Fibroblast of lung (primary cell): ENCODE measurements at places on chromosomes 12 and 14. TPM values are rescaled to one million over a fixed set of nuclear protein-coding genes. Genes with fewer than 3 reads are reported as not detected.

Gene CABP1
- total RNA-seq, result under 0.01 TPM in 1 of 2 replicates, not detected in the other

Gene TMEM229B
- total RNA-seq, result 0.77 and 0.99 TPM in 2 replicates

GRCh38 chr14:54622192-54622958 is 55.4 kb downstream of the SAMD4A start:
- no peak for DNase-seq

GRCh38 chr12:53133722-53134121 is 30.4 kb downstream of the SOAT2 start:
- no peak for DNase-seq

DNA sequence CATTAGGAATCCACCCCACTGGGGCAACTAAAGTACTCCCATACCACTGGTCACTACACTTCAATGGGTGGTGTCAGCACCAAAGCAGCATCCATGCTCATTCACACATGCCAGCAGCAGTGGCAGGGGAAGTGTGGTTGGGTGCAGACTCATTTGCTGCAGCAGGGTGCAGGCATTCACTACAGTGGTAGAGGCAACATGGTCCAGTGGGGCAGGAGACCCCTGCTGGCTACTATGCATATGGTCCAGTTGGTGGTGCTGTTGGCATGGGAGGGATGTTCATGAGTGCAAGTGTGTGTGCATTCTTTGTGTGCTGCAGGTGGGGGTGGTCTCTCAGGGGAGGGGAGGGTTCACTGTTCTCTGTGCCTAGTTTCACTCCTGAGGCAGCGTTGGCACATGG is 908.4 kb upstream of the NOVA1 start:
- DNase-seq, result no peak

GRCh38 chr12:89678225-89678624 is 30.4 kb downstream of the ATP2B1 start:
- DNase-seq, result no peak

Gene TMEM116
- total RNA-seq, result 12.3 and 21.8 TPM in 2 replicates

DNA sequence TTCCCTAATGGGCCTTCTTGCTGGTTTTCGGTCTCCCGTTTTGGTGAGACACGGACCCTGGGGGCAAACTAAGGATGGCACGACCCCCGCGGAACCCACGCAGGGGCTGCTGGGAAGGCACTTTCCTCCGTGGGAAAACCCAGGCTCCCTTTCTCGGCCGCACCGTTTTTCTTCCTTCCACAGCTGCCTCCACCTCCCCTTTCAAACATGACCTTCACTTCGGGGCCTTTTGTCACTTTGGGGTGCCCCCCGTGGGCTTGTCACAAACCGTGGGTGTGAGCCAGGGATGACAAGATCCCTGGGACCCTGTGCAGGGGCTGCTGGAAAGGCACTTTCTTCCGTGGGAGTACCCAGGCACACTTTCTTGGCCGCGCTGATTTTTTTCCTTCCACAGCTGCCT is 268.7 kb downstream of the ALG10 start:
- no peak for DNase-seq

DNA sequence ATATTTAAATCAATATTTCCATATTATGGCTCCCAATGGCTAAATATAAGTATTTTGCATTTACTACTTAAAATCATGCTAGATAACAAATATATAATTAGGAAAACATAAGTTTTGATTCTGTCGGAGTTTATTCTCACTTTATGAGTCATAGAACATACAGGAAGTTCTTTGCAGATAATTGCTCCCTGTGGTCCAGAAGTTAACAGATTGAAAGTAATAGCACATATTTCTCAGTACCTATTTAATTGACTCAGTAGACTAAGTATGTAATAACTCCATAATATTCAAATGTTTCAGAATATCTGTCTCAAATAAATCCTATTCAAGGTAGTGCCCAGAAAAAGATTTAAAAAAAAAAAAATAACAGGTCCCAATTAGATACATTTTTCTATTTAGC is 806.0 kb upstream of the ATXN7L3B start:
- no peak for DNase-seq

DNA sequence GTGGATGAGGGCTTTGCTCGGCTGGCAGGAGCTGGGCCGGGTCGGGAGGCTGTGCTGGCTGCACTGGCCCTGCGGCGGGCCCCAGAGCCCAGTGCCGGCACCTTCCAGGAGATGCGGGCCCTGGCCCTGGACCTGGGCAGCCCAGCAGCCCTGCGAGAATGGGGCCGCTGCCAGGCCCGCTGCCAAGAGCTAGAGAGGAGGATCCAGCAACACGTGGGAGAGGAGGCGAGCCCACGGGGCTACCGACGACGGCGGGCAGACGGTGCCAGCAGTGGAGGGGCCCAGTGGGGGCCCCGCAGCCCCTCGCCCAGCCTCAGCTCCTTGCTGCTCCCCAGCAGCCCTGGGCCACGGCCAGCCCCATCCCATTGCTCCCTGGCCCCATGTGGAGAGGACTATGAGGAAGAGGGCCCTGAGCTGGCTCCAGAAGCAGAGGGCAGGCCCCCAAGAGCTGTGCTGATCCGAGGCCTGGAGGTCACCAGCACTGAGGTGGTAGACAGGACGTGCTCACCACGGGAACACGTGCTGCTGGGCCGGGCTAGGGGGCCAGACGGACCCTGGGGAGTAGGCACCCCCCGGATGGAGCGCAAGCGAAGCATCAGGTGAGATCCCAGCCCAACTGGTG is 11.5 kb downstream of the ARHGEF40 start:
- DNase-seq, result no peak

Gene A2M
- total RNA-seq, result 95.0 and 239 TPM in 2 replicates

DNA sequence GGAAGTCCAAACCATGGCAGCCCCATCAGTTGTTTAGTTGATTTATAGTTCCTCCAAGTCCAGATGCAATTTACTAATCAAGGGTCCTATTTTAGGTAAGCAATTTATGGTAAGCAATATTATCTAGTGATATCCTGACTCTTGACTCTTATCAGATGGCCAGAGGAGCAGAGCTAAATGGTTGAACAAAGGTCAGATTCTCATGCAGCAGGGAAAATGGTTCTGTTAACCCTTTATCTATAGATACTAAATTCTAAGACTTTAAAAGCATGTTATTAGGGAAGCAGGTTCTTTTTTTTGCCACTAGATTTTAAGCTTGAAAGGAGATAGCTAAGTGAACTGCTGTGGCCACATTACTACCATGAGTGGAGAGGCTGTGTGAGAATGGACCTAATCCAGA is 427.1 kb upstream of the FBXO33 start:
- DNase-seq, result no peak

DNA sequence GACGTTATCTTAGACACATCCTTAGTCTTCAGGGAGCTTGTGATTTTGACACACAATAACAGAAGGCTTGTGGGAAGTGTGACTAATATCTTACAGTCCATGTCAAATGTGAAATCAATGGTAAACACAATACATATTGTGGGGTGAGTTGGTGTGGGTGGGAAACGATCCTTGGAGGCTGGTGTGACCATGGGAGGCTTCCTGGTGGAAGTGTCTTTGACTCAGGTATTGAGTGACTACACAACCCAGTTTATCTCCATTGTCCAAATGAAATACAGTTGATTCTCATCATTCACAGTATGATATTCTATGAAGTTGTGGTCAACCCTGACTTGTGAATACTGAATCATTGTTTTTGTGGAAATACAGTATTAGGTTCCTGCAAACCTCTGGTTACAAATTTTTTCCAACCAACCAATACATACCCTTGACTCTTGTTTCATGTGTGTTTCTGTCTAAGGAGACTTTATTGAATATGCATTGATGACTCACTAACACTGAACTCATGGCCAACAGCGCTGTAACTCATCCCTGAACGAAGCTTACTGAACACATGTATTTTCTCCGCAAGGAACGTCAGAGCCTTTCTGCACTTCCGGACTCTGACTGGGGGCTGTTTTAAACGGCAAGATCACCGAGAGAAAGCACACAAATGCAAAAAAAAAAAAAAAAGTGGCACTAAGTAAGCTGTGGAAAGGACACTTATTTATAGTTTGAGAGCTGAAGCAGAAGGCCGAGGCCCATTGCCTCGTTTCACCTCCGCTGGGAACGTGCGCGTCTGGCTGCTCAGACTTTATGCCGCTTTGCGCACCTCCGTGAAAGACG is 59.0 kb downstream of the CLMN start:
- DNase-seq, result peak; percentile 27

GRCh38 chr14:103074729-103075367 is 9.2 kb upstream of the LBHD2 start:
- DNase-seq, result no peak

DNA sequence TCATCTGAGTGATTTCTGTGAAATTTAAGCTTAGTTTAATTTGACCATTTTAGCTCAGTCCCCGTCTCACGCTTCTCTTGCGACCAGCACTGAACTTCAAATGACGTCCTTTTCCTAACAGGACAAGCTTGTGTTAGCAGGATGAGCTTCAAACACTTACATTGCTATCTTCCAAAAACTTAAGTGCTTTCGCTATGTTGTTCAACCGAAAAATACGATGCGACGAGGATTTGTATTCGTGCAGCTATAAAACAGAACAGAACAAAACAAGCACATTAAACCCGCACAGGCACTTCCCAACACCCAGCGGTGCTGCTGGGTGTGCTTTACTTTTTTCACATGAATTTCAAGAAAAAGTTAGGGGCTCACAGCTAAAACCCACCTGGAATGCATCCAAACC is 64.2 kb upstream of the DICER1 start:
- no peak for DNase-seq

Gene MORN3
- 0.77 and 0.83 TPM in 2 replicates for total RNA-seq

Gene TEX22
- total RNA-seq, result 0.33 and 0.51 TPM in 2 replicates

- DNase-seq, result no peak
These were observed 87.4 kb upstream of the PKP2 start for GRCh38 chr12:32983968-32984367.

Gene CCDC177
- total RNA-seq, result not detected in 2 replicates

Gene SLC10A1
- not detected in 2 replicates for total RNA-seq
